Mesothelial cell of epicardium (in vitro differentiated cells): ENCODE measurements at places on chromosomes 16 and 17.

DNA sequence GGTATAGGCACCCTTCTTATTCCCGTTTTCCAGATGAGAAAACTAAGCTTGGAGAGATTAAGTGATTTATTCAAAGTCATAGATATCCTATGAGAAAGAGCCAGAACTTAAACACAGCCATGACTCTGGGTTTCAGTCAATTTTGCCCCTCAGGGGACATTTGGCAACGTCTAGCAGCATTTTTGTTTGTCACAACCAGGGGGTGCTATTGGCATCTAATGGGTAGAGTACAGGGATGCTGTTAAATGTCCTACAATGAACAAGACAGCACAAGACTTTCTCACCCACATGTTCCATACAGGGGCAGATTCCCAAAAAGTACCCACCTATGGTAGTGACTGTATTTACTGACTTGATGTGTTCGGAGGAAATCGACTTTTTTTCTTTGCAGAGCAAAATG, 4.8 kb upstream of the SHISA9 start:
- no peak for DNase-seq

- DNase-seq, result no peak
These were observed 9.6 kb downstream of the UBTF start for GRCh38 chr17:44209786-44210341.

DNA sequence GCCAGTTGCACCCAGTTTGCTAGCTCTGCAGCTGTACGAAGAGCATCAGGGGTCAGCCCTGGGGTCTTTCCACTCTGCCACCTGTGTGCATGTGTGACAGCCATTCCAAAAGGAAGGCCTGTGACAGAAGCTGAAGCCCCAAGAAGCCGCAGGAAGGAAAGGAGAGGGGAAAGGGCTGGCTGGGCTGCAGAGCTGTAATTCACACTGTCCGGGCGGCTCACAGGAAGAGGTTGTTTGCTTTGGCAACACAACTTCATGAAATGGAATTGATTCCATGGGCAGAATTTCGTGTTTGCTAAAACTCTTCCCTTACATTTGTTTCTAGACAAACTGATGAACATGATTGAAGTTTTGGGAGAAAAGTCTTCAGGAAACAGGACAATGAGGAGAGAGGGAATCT, 14.8 kb downstream of the TMEM204 start:
- no peak for DNase-seq

DNA sequence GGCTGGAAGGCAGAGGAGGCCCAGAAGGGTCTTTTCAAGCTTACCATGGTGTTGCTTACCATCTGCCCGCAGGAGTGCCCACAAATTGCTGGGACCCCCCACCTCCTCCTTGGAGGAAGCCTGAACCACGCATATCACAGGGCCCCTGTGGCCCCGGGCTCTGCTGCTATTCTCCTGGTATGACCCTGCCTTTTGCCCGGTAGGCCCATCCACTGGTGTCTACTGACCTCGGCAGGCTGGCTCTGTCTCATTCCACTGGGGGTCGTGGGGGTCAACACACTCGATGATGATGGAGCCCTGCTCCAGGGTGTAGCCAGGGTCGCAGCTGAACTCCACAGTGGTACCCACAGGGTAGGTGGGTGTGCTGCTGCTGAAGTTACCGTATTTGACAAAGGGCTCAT, 8.2 kb upstream of the PHF12 start:
- no peak for DNase-seq

DNA sequence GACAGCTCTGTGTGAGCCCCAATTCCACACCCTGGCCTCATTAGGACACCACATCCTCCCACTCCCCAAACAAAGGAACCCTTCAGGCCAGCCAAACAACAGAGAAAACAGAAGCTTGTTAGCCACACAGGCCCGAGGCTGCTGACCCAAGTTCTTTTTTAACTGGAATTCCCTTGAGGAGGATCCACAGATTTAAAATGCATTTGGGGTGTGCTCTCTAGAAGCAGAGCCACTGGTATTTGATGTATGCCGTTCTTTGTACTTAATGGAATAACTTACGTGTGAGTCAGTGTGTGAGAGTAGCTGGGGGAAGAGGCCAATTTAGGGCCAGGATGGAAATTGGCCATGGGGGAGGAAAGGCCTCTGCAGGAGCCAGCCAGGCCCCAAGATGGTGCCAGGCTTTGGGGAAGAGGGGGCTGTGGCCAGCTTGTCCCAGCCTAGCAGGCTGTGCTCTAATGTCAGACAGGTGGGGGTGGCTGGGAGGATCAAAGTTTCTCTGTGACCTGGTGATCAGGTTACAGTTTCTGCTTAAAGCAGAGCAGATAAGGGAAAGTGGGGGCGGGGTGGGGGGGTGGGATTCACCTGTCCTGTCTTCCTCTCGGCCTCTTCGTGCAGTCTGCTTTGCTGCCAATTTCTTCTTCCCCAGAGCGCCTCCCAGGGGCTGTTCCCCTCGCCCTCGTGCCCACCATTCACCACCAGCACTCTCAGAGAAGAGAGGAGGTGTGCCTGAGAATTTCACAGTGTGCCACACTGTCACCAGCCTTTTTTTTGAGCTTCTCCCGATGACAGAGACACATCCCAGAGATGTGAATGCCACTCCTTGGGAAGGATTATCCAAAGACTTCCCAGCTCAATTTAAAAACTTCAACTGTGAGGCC, 50.8 kb downstream of the TOM1L2 start:
- no peak for DNase-seq

DNA sequence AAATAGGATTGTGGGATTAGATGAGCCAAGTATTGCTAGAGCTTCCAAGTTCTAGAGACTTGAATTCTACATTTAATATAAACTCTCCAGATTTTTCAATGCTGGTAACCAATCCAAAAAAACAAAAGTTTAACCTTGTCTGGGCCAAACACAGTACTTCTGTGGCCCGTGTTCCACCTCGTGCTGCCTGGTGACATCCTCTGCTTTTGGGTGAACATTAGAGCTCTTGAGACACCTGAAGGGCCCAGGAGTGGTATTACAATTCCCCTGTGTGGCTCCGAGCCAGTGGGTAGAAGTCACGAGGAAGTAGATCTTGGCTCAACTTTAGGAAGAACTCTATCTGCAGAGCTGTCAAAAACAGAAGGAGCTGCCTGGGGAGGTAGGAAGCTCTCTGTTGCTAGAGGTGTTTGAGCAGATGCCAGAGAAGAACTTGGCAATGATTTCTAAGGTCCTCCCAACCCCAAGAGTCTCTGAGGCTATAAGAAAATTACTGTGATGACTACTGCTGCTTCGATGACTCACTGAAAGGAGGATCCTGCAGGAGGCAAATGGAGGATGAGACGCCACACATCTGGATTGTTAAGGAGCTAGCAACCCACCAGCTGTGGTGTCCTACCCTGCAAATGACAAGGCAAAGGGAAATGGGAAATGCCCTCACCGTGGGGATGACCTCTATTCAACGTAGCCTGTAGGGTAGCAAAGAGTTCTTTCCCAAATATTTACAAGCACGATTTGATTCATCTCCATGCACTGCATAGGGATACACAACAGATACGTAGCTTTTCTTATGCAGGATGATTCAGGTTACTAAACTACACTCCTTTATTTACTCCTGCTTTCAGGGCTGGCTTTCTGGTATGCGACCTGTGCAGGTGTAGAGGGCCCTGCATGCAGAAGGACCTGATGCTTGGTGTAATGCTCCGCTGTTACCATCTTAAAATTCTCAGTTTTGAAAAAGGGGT, 45.8 kb upstream of the GAS7 start:
- DNase-seq, result no peak

GRCh38 chr16:10936272-10936984, 5.8 kb downstream of the DEXI start:
- DNase-seq, result no peak

GRCh38 chr16:81565321-81566028, 120.9 kb downstream of the CMIP start:
- no peak for DNase-seq

- no peak for DNase-seq
These were observed 204.9 kb downstream of the C16orf78 start for GRCh38 chr16:49578435-49579024.

DNA sequence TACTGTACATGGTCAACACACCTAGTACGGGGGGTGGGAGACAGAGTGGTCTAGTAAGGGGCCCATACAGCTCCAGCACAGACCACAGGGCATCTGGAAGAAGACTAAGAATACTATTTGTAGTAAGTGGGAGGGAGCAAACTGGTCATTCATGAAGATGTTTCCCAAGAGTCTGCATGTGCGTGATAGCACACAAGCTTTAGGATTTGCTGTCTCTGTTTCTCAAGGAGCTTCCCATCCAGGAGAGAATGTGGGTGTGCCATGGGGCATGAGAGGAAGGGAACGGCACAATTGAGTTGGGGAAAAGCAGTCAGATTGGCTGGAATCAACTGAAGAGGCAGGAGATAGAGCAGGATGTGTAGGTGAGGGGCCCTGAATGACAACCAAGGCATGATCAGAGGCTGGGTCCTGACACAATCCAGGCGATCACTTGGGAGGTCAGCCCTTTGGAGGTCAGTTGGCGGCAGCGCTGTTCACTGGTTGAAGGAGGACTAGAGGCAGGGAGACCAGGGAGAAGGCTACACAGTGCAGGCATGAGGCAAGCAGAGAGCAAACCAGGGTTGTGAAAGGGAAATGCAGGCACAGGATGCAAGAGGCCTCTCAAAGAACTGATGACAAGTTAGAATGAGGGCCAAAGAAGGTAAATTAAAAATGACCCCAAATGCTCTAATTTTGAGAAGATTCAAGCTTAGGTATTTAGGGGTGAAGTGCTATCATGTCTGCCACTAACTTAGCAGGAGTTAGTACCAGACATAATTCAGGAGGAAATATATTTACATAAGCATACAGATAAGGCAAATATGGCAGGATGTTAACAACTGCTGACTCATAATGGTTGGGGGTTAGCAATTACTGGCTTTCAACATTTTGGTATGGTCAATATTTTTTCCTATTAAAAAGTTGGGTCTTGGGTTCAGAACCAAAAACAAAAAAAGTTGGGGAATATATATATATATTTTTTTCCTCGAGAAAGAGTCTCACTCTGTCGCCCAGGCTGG, 10.3 kb downstream of the UBE2O start:
- no peak for DNase-seq

GRCh38 chr17:67218385-67218950, 26.5 kb downstream of the HELZ start:
- no peak for DNase-seq

- no peak for DNase-seq
These were observed 488 bp downstream of the HOXB9 start for GRCh38 chr17:48625495-48626244.

- no peak for DNase-seq
These were observed 62.9 kb downstream of the ADCY9 start for GRCh38 chr16:4053301-4053845.

DNA sequence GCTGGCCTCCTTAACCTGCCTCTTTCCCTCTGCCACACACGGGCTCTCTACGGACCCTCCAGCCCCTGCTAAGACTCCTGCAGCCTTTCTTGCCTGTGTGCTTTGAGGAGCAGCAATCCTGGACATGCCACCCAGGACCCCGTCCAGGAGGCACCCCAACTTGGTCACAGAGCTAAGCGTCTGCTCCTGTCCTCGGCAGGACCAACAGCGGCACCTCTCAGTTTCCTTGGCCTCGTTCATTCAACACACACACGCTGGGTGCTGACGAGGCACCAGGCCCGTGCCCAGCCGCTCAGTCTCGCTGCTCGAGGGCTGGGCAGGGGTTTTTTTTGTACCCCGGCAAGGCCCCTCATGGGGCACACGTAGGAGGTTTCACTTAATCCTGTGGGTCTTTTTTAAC, 15.2 kb downstream of the RPH3AL start:
- DNase-seq, result no peak

DNA sequence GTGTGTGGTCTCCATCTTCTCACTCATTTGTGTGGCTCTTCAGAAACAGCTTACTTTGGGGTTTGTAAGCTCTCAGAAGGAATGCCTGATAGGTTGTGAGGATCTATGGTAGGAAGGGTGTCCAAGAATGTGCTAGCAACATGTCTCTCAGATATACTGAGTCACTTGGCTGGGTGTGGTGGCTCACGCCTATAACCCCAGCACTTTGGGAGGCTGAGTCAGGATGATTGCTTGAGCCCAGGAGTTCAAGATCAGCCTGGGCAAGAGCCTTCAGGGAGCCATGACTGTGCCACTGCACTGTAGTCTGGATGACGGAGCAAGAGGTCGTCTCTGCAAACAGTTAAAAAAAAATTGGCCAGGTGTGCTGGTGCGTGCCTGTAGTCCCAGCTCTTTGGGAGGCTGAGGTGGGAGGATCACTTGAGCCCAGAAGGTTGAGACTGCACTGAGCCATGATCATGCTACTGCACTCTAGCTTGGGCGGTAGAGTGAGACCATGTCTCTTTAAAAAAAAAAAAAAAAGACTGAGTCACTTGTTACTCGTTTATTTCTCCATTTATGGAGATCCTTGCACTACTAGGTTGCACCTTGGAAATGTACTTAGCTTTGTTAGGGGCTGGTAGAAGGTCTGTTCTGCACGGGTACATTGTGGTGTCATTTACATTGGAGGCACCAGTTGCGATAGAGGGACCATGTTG, 232.0 kb downstream of the SNX29 start:
- DNase-seq, result no peak

DNA sequence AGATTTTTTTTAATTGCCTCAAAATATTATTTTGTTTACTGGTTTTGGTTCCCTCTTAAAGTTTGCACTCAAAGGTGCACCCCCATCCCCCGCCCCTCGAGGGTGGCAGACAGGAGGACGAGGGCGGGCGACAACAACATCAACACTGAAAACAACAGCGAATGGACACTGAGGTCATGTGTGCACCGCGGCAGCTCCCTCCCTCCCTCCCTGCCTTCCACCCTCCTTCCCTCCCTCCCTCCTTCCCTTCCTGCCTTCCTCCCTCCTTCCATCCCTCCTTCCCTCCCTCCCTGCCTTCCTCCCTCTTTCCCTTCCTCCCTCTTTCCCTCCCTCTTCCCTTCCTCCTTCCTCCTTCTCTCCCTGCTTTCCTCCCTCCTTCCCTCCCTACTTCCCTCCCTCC, 1.5 kb upstream of the OSGIN1 start:
- no peak for DNase-seq

DNA sequence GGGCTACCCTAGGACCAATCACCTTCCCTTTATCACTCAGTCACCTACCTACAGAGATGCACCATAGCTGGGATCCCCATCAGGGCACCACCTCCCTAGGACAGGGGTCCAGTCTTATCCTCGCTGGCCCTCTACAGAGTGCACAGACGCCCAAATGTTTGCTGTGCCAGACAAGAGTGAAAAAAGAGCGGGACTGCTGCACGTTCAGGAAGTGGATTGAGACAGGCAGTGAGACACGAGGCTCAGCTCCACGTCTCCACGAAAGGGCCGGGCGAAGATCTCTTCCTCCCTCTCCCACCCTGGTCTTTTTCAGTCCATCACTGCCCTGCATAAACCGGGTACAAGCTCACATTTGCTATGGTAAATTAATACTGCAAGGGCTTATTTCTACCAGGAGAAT, 95.5 kb downstream of the ZFHX3 start:
- DNase-seq, result no peak

DNA sequence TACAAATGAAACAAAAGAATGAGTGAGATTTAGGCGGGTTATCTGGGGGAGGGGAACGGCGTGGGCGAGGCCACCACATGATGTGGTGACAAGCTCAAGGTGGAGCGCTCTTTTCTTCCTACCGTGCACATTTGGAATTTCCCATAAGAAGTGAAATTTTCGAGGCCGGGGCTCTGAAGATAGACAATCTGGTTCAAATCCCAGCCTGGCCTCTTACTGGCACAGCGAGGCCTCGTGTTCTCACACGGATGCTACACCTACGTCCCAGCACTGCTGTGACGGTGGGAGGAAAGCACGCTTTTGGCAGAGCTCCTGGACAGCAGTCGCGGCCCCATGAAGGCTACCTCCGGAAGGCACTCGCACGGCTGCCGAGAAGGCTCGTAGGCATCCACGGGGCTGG, 25.2 kb downstream of the ZDHHC7 start:
- no peak for DNase-seq
